ENCODE measurements at places on chromosomes 13 and 19.

DNA sequence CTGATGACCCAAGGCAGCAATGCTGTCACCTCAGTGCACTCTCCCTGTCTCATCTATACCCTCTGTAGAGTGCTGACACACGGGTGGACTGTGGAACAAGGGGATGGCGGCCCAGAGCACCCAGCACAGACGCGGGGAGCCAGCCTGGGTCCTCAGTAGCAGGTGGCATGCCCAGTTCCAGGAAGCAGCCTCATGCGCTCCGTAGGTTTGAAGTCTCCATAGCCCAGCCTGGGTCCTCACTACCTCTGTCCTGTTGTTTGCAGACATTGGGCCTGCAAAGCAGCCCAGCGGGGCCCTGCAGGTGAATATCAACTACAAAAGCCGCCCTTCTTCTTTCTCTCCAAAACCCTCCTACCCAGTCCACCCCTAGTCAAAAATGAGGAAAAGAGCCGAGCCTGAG, 5.0 kb upstream of the SLC7A9 start:
- no peak for DNase-seq

DNA sequence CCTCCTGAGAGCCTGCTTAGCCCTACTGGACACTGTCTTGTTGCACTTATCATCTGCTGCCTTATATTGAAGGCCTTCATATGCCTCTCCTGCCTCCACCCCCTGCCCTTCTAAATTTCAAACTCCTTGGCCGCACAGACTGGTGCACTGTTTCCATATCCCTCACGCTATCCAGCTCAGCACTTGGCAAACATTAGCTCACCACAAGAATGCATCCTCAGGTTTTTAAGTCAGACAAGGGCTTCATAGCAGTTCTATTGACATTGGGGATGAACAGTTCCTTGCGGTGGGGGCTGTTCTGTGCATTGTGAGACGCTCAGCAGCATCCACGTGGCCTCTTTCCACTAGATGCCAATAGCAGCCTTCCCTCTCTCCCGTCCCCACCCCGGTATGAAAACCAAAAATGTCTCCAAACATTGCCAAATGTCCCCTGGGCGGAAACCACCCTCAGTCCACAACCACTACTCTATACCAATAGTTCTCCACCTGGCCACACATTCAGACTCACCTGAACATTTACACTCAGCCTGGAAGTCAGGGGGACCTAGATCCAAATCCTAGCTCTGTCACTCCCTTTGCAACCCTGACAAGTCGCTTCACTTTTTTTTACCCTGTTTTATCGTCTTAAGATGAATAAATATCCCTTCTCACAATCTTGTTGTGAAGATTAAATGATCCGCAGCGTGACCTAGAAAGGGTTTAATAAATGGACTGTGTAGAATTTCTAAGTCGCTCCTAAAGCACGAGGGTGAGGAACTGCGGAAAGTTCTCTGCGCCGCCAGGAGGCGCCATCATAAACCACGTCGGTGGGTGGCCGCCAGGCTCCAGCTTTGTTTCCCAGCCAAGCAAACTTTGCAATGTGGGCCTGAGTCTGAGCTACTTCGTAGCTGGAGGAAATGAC, 3.6 kb upstream of the CEACAM3 start:
- DNase-seq, result peak; percentile 49

GRCh38 chr19:6887316-6887715, at the start of gene ADGRE1:
Gene ADGRE1 (plus strand): TSS chr19:6887579. CDS start chr19:6887609, 30 bp downstream.
- no peak for DNase-seq

DNA sequence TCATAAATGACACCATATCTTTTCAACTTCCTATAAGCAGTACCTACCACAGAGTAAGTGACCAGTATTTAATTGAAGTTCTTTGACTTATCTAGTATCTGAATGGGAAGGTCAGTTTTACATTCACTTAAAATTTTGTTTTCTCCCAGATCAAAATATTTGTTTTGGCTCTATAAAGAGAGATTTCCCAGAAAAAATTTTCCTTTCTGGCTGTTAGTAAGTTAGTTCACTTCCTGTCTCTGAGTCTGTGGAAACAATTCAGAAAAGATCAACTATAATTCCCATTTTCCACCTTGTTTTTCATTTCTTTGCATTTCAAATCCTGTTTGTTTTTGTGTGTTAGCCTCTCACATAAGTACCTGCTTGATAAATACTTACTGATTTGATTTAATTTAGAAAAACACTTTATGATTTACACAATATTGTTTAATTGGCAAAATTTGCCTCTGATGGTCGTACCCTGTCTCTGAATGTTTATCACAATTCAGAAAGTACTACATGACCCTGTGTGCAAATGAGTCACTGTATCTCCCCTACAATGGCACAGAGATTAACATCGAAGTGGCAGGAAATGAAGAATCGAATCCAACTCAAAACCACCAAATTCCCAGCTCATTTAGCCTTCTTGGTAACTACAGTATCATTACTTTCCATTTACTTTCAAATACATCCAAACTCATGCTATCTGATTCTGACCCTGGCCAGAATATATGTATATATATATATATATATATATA, 15.4 kb upstream of the MED4 start:
- peak; percentile 58 for DNase-seq

GRCh38 chr19:35729763-35730162, 12.0 kb downstream of the KMT2B start:
- DNase-seq, result no peak

DNA sequence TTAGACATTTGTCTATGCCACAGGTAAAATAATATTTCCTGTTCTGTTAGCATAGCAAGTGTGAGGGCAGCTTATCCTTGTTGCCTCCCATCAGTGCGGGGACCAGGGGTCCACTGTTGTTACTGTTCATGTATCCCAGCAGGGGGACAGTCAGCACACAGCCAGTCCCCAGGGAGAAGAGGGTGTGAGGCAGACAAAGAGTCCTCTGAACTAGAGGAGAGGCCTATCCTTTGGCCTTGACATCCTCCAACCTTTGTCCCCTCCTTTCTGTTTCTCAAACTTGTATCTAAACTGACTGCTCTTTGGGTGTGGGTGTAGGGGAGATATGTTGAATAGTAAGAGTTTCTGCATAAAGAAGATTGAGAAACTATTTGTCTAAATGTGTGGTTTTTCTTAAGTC, 2.9 kb upstream of the GPR18 start:
- no peak for DNase-seq

GRCh38 chr13:76503766-76504165, 382.4 kb downstream of the KCTD12 start:
- DNase-seq, result no peak

- peak; percentile 23 for DNase-seq
These were observed 71.5 kb upstream of the GJB6 start for GRCh38 chr13:20303636-20304035.

DNA sequence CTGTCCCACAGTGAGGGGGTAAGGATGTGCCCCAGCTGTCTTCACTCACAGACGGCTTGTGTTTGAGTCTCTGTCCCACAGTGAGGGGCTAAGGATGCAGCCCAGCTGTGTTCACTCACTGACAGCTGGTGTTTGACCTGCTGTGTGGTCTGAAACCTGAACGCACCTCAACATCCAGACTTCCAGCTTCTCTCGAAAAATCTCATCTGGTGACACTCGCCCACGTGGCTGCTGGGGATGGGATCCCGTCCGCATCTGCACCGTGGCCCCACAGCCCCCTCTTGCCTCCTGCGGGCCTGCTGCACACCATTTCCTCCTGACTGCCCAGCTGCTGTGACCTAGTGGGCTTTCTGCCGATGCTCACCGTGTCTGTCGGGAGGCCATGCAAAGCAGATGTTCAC, 27.3 kb downstream of the CHAF1A start:
- DNase-seq, result no peak

GRCh38 chr13:94764576-94765321, 52.4 kb upstream of the SOX21 start:
- peak; percentile 87 for DNase-seq

DNA sequence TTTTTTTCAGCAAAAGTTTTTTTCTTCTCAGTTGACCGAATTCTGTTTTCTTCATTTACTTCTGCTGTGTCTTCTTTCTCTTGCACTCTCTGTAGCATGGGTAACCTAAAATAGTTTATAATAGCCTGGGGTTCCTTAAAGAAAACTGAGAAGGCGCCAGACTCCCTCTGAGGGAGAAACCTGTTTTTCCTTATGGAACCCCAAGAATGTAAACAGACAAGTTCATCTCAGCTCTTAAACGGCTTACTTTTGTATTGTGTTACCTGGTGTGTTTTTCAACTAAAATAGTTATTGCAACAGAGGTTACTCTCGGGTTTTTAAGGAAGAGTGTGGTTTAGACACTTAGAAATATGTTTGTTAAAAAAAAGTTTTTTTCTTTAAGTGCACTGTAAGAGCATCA, 23.8 kb upstream of the TM9SF2 start:
- no peak for DNase-seq

GRCh38 chr13:67101730-67102467, 128.2 kb downstream of the PCDH9 start:
- DNase-seq, result peak; percentile 8
